Fibroblast of skin of abdomen (primary cell): ENCODE measurements at places on chromosomes 11 and 22.

GRCh38 chr22:36964106-36964505 lies 50.7 kb downstream of the CSF2RB start:
- DNase-seq: no peak

GRCh38 chr22:45672564-45673481 lies 1.2 kb downstream of the ATXN10 start:
- no peak for DNase-seq

DNA sequence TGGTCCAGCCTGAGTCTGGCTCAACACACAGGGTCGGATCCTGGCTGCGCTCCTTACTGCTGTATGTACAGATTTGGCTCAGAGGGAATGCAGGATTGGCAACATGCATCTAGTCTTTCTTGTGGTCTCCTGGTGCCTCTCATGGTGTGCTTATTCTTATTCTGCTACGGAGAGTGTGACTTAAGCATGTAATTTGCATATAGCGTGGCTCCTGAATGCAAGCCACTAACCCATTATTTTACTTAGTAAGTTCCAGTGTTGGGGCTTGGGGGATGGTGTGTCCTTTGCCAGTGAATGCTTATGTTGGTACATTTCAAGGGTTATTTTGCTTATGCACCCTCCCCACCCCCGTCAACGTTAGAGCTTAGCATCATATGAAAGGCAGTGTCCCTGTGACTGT lies 51.2 kb downstream of the PTPRJ start:
- DNase-seq: no peak

DNA sequence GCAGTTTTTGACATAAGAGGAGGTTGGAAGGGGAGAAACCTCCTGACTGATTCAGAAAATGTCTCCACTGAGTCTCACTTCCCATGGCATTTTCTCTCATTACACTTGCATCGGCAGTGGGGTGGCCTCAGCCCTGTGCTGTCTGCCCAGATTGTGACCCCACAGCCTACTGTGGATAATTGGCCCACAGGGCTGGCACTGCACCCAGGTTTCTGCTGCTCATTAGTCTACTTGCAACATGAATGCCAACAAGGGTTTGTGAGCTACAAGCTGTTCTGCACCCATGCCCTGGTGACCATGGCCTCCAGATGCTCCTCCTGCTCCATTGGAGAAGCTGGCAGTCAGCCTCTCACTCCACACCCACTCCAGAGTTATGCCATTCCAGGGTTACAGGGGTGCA lies 296.0 kb downstream of the CTTN start:
- DNase-seq: no peak

DNA sequence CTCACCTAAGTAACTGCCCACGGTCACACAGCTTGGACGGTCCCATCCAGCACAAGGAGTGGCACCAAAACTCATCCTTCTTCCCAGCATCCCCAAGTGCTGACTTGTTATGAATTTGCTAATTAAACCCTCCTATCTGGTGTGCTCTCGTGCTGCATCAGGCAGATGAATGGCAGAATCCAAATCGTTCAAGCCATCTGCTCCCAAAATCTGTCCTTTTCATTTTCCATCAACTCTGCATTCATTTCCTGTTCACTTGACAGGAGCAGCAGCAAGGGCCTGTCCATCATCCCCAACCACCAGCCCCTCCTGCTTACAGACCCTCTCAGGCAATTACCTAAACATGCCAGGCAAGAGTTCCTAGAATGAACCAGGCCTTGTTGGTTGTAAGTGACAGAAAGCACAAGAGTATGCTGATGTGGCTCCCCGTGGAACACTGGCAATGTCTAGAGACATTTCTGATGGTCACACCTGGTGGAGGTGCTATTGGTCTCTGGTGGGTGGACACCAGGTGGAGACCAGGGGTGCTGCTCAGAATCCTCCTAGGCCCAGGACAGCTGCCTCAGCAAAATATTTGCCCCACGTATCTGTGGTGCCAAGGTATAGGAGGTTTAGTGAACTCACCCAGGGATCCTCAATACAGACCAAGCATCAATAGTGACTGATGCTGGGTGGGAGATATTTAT lies 832.5 kb downstream of the TBC1D22A start:
- DNase-seq: no peak

DNA sequence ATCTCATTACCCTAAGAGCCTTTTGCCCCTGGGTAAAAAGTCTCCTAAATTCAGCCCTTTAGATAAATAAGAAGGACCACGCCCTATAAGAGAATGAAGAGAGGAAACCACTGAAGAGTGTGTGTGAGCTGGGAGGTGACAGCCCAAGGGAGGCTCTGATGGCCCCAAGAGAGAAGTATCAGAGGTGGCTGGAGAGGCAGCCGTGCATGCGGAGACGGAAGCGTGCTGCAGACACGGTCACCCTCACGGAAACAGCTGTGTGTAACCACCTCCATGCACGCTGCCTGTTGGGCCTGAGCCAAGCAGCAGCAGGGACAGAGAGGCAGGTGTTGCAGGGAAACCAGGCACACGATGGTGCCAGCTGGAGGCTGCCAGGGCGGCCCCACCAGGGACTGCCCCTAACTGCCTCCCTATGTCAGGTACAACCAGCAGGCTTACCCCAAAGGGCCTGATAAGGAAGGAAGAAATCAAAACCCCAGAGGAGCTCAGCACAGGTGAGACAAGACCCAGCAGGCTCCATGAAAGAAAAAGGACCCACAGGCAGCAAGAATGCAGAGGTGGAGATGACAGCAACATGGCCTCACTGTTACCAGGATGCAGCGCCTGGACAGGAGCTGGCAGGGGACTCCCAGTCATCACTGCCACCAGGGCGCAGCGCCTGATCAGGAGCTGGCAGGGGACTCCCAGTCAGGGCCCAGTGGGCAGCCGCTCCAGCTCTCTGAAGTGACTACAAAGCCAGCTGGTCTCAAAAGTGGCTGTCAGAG lies 7.8 kb downstream of the LARGE2 start:
- no peak for DNase-seq

- DNase-seq: peak; percentile 36
These were observed 6.5 kb downstream of the HMBS start for GRCh38 chr11:119091178-119091577.

DNA sequence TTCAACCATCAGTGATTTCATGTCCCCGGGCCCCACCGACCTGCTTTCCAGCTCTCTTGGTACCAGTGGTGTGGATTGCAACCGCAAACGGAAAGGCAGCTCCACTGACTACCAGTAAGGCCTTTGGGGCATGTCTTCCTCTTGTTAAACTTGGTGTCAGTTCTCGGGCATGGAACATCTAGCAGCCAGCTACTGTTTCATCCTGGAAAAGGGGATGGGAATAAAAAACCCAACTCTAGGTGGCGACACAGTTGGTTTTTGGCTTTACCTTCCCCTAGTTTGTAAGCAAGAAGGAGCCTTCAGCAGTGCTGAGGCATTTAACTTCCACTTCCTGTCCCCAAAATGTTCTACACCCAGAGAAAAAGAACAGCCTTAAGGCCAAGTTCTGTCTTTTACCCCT lies 76.7 kb downstream of the BMAL1 start:
- DNase-seq: no peak

GRCh38 chr11:30788849-30789248 lies 202.7 kb upstream of the MPPED2 start:
- peak; percentile 25 for DNase-seq

DNA sequence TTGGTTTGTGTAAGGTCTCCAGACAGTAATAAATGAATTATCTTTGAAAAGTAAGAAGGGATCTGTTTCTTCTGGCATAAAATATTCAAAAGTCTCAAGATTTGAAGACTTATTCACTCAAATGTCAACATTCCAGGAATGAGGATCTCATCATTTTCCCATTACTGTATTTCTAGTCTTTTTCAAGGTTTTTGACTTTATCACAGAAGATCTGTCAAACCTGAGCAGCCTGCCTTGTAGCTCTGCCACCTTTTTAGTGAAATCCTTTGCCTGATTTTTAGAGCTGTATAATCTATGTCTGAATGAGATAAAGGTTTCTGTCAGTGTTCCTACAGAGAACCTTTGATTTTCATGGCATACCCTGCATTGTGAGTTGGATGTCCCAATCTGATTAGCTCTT lies 4.0 kb downstream of the OR51F2 start:
- no peak for DNase-seq

DNA sequence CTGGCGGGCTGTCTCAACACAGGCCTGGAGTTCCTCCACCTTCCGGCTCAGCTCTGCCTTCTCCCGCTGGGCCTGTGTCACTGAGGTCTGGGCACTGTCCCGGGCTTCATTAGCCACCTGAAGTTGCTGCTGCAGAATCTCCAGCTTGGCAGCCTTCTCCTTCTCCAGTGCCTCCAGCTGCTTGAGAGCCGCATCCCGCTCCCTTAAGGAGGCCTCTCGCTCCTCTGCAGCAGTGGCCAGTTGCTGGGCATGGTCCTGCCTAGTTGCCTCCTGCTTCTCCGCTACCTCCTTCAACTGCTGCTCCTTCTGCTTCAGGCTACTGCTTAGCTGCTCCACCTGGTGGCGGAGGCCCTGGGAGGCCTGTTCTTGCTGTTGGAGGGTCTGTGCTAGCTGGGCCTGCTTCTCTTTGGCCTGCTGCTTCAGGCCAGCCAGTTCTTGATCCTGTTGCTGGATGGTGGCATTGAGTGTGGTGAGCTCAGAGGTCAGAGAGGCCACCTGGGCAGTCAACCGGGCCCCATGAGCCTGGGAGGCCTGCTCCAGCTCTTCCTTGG lies 16.9 kb downstream of the IL18BP start:
- peak; percentile 17 for DNase-seq

- DNase-seq: no peak
These were observed 385.5 kb upstream of the SYN3 start for GRCh38 chr22:33443683-33444082.

GRCh38 chr11:44127130-44127529 lies 31.7 kb downstream of the EXT2 start:
- no peak for DNase-seq

DNA sequence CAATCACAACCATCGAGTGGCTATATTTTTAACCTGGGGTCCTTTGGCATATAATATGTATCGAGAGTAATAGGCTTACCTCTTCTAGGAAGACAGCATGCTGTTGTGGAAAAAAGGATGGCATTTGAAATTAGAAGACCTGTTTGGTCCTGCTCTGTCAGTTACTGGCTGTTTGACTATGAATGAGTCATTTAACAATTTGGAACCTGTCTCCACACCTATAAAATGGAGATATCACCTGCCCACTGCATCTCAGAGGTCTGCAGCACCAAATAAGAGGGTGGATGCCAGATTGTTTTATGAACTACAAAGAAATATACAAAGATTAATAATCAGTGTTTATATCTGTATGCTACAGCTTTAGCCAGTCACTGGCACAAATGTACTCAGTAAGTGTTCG lies 60.8 kb downstream of the SLC25A17 start:
- no peak for DNase-seq

GRCh38 chr22:24244144-24244787 lies 616 bp downstream of the GGT5 start:
- peak; percentile 41 for DNase-seq

DNA sequence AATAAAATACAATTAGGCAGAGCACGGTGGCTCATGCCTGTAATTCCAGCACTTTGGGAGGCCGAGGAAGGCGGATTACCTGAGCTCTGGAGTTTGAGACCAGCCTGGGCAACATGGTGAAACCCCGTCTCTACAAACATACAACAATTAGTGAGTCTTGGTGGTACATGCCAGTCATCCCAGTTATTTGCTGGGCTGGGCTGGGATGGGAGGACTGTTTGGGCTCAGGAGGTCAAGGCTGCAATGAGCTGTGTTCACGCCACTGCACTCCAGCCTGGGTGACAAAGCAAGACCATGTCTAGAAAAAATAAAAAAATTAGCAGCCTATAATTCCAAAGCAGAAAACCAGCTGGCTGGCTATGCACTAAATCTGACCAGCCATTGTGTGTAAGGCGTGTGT lies 35.1 kb downstream of the APOL3 start:
- no peak for DNase-seq

DNA sequence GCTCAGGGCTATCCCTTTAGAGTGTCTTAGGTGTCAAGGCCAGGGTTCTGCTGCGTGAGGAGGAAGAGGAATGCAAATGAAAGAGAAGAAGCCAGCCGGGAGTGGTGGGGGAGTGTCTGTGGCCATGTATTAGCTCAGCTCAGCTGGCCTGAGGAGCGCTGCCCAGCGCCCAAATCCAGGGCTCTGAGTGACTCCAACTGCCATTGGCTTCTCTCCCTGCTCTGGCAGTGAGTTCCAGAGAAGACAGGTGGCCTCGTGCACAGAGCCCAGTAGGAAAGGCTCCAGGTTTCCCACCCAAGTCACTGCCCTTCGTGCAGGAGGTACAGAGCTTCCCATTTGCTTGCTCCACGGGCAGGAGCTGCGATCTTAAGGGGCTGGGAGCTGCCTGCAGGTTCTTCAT lies 302.0 kb downstream of the KIRREL3 start:
- DNase-seq: no peak

DNA sequence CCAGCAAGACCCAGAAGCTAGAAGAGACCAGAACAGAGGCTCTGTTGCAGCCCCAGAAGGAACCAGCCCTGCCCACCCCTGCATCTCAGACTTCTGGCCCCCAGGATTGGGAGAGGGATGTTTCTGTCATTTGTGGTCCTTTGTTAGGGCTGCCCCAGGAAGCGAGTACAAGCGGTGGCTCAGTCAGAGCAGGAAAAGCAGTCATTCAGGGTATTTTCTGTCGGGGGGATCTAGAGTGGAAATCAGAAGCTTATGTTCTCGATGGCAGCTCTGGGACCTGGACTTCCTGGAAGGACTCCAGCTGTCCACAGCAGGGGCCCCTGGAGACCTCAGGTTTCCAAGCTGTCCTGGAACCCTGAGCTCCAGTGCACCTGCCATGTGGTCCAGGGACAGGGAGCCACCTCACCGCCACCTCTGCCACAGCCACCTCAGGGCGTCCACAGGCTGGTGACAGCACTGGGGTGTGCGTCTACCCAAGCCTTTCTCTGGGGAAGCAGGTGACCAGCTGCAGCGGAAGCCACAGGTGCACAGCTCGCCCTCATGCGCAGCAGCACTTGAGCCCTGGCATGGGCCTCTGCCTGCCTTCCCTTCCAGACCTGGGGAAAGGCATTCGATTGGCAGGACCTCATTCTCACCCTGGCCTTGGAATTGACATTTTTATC lies 2.6 kb downstream of the KRTAP5-5 start:
- DNase-seq: no peak

- no peak for DNase-seq
These were observed 32.3 kb upstream of the ADSL start for GRCh38 chr22:40314041-40314440.

DNA sequence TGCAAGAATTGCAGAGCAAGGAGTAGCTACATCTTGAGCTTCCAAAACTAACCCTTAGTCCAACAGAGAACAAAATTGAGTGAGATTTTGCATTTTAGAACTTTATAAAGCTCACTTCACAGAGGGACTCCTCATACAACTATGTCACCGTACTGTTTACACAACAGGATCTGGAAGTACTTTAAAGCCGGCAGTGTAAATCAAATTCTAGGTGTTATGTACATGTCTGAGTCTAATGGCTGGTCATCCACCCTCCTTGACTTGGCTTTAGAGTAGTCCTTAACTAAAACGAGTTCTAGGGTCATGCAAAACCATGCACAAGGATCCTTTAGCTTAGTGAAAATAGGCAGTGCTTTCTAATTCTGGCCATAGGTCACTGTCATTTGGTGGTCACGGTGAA lies 23.5 kb downstream of the IRAG1 start:
- no peak for DNase-seq

GRCh38 chr22:17250380-17251082 lies 31.3 kb upstream of the ADA2 start:
- no peak for DNase-seq
